CD8-positive, alpha-beta memory T cell (primary cell): ENCODE measurements at places on chromosomes 7 and 10.

- no peak for DNase-seq
Observed at GRCh38 chr7:78616539-78616938, 818.0 kb downstream of the PHTF2 start.

DNA sequence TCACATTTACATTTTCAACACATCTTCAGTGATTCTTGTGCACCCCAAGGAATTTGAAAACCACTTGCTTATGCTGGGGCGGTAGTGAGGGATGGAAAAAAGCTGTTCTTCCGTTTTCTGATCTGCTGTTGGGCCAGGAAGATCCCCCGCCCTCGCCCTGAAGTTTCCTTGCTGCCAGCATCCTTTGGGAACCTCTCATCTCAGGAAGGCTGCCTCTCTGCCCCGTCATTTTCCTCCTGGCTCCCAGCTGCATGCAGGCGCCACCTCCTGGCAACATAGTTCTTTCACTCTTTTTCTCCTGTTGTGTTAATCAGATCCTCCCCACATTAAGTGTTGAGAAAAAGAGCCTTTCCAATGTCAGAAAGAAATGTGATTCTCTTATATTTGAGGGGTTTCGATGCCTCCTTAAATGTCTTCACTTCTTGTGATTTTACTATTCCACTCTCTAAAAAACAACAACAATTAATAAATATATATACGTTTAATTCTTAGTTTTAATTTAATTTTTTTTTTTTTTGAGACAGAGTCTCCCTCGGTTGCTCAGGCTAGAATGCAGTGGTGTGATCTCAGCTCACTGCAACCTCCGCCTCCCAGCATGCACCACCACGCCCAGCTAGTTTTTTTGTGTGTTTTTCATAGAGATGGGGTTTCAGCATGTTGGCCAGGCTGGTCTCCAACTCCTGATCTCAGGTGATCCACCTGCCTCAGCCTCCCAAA lies 122.9 kb downstream of the RALA start:
- peak; percentile 38 for DNase-seq

DNA sequence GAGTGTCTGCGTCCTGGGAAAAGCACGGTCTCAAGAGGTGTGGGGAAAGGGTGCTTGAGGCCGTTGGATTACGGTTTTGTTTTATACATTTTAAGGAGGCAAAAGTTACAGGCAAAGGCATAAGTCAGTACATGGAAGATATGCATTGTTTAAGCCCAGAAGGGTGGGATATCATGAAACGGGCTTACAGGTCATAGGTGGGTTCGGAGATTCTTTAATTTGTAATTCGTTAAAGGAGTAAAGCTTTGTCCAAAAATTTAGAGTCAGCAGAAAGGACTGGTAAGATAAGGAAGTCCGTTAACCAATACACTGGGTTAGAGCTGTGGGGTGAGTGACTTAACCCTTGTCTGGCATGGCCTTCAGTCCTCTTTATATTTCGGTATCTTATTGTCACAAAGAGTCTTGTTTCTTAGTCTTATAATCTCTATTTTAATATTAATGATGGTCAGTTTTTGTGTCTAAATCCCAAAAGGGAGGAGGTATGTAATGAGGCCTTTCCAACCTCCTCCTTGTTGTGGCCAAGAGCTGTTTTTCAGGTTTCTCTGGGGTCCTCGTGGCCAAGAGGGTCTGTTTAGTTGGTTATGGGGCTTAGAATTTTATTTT lies 12.7 kb downstream of the TSPAN14 start:
- no peak for DNase-seq

DNA sequence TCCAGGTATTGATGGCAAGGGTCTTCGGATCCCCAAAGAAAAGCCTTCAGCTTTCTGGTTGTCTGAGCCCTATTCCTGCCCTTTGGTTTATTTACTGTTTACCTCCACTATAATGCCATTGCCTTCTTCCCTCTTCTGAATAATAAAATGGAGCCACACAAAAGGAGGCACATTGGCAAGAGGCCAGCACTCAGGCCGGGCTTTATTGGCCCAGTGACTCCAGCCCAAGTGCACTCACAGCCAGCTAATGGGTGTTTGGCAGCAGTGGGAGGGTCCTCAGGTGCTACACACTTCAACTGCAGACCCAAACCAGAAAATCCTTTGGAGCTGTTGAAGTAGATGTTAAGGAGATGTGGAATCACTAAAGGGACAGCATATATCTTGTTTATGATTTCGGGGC lies 336.0 kb downstream of the PLXNA4 start:
- DNase-seq, result no peak

GRCh38 chr10:67912331-67912946 lies 28.0 kb downstream of the SIRT1 start:
- no peak for DNase-seq

DNA sequence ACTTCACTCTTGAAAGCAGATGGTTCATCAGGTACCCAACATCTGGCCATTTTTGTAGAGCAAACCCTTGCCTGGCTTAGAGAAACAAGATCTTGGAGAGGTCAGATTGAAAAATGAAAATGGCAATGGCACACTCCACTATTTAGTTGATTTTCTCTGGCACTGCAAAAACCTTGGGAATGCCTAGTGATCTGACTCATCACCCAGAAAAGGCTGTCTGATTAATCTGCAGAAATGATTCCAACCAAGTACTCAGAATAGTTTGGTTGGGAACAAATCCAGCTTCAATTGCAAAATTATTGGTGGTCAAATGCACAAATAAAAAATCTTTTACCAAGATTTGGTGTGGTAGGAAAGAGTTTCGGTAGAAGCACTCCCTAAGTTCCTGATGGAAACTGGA lies 351.2 kb downstream of the PHTF2 start:
- DNase-seq, result no peak

GRCh38 chr10:128304271-128304670 lies 178.0 kb upstream of the MKI67 start:
- DNase-seq, result no peak

DNA sequence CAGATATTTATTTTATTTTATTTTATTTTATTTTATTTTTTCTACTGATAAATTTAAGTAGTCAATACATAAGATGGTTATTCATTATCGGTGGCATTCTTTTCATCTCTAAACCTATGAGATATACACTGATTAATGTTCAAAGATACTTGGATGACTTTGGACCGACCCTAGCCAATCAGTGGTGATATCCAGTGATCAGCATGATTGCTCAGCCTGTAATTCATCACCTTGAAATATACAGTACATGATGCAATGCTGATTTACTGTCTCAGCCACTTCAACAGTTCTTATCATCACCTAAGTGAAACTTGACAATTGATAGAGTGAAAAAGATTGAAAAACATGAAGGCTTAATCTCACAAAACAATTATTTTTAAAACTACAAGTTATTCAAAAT lies 1651.0 kb downstream of the REEP3 start:
- no peak for DNase-seq

DNA sequence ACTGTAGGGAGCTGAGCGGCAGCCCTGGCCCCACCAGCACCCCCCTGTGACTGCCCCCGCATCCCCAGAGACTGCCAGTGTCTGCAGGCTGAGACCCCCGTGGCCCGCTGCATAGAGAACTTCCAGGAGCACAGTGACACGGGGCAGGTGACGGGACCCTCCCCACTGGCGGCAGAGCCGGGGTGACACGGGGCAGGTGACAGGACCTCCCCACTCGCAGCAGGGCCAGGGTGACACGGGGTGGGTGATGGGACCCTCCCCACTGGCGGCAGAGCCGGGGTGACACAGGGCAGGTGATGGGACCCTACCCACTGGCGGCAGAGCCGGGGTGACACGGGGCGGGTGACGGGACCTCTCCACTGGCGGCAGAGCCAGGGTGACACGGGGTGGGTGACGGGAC lies 2.3 kb downstream of the GPER1 start:
- no peak for DNase-seq

DNA sequence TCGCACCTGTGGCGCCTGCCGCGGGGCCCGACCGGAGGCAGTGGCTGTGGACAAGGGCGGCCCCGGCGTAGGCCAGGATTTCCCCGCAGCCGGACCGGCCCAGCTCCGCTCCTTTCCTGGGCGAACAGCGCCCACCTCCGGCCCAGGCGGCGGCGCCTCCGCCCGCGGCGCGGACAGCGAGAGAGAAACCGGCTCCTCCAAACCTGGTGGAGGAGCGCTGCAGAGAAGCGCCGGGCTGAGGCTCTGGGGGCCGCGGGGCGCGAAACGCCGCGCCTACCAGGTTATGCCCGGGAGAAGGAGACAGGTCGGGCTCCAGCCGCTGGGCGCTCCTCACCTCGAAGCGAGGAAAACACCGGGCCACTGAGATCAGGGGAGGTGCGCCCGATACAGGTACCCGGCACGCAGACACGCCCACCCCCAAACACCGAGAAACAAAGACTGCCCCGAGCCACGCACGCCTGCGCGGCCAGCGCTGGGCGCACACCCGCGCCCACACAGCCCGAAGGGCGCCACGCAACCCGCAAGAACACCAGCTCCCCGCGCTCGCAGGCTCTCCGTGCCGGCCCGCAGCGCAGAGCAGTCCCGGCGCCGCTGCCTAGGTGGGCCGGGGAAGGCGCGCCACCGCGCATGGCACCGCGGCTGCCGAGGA lies 3.3 kb downstream of the GRID1 start:
- DNase-seq, result no peak

GRCh38 chr10:59799421-59799820 lies 46.2 kb upstream of the MRLN start:
- DNase-seq, result no peak

DNA sequence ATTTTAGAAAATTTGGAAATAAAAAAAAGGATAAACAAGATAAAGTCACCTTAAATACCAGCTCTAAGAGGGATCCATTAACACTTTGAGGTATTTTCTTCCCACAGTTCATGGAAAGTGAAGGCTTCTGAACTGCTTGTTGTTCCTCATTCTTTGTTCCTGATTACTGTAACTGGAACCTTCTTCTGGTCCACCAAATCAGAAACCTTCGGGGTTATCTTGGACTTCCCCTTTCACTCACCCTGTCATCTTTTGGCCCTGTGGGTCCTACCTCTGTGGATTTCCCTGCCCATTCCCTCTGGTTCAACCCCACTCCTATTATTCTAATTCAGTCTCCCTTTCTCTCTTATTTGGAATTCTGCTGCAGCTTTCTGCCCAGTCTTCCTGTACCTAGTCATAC lies 116.5 kb upstream of the PRPS1L1 start:
- DNase-seq, result no peak

DNA sequence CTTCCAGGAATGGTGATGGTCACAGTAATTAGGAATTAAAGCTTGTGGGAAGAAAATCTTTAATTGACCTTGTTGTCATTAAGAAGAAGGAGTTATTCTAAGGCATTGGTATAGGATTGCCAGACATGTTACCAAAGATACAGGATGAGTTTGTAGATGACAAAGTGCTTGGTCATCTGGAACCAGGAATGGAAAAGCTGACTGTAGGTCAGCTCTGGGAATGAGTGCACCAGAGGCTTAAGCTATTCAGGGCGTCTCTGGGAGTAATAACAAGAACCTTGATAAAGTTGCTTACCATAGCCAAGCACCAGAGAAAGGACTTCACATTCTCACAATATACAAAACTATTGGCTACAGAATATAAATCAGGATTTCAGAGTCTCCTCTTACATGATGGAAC lies 89.0 kb downstream of the PHTF2 start:
- DNase-seq, result no peak

- DNase-seq, result no peak
Observed at GRCh38 chr7:11848251-11848650, 16.3 kb upstream of the THSD7A start.

DNA sequence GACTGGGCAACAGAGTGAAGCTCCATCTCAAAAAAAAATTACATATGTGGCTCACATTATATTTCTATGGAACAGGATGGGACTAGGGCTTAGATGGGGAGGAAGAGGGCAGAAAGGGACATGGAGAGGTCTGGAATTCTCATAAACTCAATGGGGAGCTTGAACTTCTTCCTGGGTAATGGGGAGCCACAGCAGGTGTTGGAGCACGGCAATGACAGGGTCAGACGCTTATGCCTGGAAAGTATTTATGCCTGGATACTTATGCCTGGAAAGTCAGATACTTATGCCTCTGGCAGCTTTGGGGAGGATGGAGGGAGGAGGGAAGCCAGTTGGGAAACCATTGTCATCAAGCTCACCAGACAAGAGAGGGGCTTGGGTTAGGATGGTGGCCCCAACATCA lies 36.8 kb downstream of the TMEM130 start:
- DNase-seq, result no peak

- no peak for DNase-seq
Observed at GRCh38 chr7:41842956-41843355, 140.1 kb upstream of the INHBA start.

DNA sequence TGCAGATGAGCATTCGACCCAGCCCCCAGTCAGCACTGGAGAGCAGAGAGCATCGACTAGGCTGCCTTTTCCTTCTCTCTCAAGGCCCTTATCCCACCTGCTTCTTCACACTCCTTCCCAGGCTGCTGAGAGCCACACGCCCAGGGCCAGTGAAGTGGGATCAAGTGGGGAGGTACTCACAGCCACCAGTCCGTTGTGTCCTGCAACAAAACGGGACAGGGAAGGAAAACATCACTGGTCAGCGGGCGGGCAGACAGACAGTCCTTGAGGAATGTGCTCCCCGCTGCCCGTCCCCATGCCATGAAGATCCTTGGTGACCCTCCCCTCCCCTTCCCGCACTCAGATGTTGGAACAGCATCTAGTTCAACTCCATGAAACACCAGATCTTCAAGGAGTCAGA lies 4.2 kb downstream of the PYROXD2 start:
- no peak for DNase-seq

- no peak for DNase-seq
Observed at GRCh38 chr10:60803433-60803832, 25.2 kb downstream of the CDK1 start.

GRCh38 chr7:29442146-29442545 lies 121.5 kb upstream of the PRR15 start:
- DNase-seq, result no peak

DNA sequence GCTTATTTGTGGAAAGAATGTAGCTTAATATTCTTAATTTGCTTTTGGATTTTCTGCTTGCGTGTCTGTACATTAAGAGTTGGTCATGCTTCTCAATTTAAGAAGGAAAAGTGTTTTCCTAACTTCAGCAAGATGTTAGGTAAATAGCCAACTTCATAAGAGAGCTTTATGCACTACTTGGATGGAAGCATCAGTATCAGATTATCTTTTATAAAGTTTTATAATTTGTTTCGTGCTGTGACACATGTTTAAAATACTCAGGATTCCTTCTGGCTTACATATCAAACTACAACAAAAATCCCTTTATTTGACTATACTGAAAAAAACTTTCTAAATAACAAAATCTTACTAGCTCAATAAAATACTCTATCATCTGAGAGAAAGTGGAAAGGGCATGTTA lies 34.8 kb upstream of the AGR2 start:
- DNase-seq, result no peak

DNA sequence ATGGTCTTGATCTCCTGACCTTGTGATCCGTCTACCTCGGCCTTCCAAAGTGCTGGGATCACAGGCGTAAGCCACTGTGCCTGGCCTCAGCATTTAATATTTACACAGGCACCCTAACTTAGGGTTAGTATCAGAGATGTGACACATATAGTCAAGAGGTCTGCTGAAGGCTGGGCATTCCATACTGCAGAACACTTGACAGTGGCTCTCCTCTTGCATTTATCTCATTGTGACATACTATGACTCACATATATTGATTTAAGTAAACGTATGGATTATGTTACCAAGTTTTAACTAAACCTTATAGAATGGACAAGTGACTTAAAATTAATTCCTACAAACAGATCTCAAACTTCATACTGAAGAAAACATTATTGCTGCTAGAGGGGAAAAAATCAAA lies 36.6 kb downstream of the BRAF start:
- no peak for DNase-seq
